NK-92 treated with Interleukin-12 subunit alpha and Interleukin-12 subunit beta, amount 100 ng/mL, for 24 hours (cell line): ENCODE measurements at places on chromosomes 12 and 14.

DNA sequence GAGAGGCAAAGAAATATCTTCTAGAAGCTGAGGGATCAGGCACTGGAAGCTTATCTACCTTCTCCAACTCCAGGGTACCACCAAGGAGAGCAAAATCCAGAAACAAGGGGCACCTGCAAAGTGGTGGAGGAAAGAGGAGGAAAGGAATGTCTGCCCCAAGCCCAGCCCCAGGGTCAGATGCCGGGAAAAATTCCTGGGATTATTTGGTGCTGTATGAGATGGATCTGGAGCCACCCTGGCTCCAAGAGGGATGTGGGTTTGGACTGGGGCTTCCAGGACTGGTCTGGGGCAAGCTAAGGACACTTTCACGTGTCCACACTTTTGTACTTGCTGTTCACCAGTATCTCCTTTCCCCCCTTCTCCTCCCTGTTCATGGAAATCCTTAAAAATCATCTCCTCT is 69.8 kb downstream of the DPF3 start:
- DNase-seq = no peak

DNA sequence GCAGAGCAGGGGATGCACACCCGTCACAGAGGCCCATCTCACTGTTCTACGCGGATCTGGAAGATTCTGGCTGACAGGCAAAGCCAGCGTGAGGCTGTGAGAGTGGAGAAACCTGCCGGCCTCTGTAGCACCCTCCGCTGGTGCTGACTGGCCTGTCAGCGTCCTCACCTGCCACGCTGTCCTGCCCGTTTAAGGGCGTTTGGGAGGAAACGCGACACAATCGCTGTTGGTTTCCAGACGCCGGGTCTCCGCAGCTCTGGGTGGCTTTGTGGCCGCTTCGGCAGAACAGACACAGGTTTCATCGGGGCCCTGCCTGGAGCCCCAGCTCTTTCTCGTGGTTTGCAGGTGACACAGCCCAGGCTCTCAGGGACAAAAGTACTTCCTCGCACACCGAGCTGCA is 70.6 kb downstream of the NOC4L start:
- no peak for DNase-seq

DNA sequence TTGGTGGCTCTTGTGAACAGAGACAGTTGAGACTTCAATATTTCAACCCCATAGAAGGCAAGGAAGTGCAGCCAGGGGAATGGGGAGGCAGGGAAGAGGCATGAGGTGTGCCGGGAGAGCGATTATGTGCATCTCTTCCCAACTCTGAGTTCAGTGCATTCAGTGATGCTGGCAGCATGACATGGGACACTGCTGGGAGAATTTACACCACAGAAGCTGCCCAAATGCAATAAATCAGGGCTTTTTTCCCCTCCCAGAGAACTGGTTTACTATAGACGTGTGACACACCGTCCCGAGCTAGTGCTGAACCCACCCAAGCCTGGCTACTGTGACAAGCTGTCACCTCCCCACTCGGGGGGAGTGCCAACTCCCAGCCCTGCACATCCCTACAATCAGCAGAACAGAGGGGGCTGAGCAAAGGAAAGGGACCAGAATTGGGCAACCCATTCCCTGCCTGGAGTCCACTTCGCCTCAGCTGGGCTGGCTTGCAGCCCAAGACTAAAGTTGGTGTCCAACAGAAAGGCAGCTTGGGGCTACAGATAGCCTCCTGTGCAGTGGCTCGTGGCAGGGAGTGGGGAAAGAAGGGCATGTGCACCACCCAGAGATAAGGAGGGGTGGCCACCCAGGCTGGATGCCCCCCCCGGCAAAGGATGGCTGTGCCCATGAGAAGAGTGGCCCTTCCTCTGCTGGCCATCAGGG is 16.7 kb downstream of the AHSA1 start:
- DNase-seq = no peak

DNA sequence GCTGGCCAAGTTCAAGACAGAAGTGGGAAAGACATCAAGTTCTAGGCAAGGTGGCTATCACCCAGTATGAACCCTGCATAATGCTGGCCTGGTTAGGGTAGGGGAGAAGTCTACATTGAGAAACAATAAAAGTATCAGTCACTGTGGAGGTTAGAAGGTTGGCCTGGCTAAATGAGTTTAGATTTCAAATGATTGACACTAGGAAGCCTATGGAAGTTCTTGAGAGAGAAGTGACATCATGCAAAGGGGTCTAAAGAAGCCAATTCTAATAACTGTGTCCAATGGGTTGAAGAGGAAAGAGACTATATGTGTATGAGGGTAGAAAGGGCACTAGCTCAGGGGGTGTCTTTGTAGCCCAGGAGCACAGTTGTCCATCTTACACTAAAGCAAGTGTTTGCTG is 98.5 kb upstream of the MBIP start:
- DNase-seq = no peak

DNA sequence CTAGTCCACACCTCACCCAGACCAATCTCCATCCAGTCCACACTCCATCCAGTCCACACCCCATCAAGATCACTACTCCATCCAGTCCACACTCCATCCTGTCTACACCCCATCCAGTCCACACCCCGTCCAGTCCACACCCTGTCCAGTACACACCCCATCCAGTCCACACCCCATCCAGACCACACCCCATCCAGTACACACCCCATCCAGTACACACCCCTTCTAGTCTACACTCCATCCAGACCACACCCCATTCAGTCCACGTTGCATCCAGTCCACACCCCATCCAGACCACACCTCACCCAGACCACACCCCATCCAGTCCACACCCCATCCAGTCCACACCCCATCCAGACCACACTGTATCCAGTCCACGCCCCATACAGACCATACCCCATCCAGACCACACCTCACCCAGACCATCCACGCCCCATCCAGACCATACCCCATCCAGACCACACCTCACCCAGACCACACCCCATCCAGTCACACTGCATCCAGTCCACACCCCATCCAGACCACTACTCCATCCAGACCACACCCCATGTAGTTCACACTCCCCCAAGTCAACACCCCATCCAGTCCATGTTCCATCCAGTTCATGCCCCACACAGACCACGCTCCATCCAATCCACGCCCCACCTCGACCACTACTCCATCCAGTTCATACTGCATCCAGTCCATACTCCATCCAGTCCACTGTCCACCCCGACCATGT is 116.6 kb upstream of the RTL1 start:
- no peak for DNase-seq

- no peak for DNase-seq
These were observed 128.7 kb downstream of the CNTN1 start for GRCh38 chr12:40820794-40821484.

GRCh38 chr14:64463195-64463594 is 2.1 kb upstream of the AKAP5 start:
- no peak for DNase-seq

DNA sequence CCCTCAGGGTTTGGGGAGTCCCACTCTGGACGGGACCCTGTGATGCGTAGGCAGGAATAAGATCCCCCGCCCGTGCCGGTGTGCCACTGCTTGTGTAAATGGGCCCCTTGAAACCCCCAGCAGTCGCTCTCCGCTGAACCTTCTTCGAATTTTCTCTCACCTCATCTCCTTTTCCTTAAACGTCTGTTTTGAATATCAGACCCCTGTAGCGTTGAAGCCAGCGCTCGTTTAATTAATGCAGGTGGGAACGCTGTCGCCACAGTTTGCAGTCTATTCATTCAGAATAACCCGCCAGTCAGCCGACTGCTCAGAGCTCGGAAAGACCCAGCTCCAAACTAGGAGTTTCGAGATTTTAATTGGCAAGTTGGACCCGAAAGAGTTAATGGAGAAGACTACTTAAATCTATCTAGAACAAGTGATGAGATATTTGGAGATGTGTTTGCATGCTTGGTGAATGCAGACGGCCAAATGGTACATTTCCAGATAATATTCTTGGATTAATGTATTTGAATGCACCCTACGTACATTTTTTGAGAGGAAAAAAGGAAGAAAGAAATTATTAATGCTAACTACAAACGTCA is 739 bp upstream of the PPP2R5E start:
- no peak for DNase-seq
